ENCODE measurements at places on chromosomes 13 and 19.

DNA sequence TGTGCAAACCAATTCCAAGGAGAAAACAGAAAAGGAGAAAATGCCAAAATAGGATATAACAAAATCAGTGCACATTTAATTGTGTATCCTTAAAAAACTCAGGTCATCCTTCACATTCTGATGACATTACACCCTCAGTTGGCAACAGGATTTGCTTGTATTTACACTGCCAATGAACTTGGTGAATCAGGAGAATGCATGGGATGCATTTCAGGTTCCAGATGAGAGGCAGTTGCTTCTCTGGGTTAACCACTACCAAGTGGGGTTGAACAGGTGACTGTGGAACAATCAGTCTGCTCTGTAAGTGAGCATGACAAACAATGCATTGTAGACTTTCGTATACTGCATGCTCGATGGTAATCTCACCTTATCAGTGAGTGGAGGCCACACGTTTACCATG is 79.1 kb downstream of the STARD13 start:
- DNase-seq, result no peak

DNA sequence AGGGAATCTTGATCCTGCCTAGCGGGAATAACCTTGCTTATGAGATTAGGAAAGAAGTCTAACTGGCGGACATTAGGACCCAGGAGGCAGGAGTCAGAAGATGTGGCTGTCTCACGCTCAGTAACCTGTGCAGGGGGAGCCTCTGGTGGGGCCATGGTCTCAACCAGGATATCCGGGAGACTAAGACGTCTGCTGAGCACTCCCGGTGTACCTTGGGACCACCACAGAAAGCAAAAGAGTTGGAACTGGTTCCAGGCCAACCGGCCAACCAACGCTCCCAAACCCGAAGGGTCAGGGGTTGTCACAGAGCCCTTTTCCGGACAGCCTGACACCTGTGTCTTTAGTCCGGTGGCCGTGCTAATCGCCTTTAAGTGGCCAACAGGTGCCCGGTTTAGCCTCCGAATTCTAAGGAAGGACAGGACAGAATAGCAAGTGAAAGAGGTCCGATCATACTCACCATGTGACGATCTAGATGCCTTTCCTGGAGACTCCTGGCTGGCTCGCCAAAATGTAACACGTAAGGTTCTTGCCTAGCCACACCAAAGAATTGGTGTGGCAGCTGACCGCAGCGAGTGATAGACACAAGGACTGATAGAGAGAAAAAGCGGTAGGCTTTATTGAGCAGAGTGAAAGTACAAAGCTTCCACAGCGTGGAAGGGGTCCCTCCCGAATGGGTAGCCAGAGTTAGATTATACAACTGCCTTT is 103.9 kb upstream of the DIAPH3 start:
- peak; percentile 14 for DNase-seq

DNA sequence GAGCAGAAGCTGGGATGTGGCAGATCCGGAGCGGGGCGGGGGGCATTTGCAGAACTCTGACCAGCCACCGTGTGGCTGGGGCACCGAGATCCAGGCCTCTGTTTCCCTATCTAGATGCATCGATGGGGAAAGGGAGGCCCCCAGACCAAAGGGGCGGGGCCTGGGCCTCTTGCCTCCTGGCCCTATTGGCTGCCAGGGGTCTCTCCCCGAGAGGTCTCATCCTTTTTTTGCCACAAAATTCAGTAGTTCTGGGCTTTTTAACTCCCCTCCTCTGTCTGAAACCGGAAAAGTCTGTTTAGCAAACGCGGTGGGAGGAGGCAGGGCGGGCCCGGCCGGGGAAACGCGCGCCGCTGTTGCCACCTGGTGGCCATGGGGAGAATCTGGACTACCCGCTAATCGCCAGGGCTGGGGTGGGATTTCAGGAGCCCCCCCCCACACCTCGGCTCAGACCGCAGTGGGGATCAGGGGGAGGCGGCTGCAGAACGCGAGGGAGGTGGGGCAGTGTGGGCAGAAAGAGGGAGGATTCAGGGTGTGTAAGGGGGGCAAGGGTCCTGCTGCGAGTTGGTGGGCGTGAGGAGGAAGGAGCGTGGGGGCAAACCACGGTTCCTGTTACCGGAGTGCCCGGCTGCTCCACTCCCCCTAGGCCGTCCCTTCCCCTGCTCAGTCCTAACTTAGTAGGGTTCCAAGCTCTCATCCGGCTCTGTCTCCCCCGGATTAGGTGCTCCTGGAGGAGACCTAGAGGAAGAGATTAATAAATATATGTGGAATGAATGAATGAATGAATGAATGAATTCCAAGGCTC is 28.3 kb downstream of the IL12RB1 start:
- DNase-seq, result peak; percentile 83

DNA sequence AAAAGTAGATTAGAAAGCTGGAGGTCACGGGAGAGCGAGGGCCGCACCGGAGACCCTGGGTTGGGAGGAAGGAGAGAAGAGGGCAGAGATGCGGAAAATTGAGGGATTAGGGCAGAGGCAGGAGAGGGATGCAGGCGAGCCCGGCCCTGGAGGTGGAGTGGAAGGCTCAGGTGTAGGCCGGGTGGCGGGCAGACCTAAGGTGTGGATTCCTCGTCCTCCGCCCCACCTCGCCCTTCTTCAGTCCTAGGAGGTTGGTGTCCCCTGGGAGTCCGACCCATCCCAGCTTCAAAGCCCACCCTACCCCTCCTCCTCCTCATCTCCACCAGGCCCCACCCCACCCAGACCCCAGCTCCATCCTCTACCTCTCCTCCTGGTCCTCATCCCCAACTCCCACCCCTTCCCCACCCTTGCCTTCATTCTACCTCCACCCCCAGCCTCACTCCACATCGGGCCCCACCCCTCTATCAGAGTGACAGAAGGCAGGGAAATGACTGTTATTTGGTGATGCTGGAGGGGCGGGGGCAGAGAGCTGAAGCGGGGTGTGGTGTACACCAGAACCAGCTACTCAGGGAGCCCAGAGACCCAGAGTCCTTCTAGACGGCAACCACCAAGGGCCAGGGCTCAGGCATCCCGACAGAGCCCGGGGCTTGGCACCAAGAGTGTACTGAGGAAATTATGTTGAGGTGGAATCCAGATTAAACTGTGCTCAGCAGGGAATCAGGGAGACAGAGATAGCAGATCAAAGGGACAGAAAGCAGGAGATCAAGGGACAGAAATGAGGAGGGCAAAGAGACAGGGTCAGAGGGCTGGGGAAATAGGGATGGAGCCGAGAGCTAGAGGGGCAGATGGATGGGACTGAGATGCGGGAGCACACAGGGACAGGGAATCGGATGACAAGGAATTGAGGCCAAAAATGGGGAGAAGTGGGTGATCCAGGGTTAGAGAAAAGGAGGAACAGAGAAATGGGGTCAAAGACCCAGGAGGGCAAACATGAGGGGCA is 6.4 kb downstream of the ERFL start:
- no peak for DNase-seq

- DNase-seq, result peak; percentile 13
Measured at GRCh38 chr13:83929157-83929556, 46.9 kb upstream of the SLITRK1 start.

DNA sequence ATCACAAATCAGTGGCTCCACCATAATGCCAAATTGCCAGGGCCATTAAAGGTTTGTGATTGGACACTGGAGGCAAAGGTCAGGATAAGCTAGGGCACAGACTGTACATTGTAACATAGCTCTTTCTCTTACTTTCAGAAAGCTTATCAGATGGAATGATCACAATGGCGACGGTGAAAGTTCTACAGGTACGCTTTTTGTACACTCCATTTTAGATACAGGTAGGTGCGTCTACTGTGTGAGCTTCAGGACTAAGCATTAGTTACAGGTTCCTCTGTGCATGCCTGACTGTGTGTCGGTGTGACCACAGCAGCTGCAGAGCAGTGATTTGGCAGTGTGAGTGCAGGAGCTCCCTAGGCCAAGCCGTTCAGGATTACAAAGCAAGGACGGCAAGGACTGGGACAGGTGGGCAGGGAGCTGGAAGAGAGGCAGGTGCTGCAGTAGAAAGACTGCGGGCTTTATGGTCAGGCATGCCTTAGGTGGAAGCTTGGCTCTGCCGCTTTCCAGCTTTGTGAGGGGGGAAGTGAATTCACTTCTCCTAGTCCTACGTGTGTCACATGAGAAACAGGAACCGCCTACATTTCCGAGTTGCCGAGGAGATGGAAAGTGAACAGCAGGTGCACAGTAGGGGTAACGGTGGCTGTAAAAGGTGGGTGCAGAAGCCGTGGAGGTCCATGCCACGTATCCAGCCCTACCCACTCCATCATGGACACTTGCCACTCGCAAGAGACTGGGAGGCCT is 49.6 kb downstream of the MRPL57 start:
- no peak for DNase-seq

DNA sequence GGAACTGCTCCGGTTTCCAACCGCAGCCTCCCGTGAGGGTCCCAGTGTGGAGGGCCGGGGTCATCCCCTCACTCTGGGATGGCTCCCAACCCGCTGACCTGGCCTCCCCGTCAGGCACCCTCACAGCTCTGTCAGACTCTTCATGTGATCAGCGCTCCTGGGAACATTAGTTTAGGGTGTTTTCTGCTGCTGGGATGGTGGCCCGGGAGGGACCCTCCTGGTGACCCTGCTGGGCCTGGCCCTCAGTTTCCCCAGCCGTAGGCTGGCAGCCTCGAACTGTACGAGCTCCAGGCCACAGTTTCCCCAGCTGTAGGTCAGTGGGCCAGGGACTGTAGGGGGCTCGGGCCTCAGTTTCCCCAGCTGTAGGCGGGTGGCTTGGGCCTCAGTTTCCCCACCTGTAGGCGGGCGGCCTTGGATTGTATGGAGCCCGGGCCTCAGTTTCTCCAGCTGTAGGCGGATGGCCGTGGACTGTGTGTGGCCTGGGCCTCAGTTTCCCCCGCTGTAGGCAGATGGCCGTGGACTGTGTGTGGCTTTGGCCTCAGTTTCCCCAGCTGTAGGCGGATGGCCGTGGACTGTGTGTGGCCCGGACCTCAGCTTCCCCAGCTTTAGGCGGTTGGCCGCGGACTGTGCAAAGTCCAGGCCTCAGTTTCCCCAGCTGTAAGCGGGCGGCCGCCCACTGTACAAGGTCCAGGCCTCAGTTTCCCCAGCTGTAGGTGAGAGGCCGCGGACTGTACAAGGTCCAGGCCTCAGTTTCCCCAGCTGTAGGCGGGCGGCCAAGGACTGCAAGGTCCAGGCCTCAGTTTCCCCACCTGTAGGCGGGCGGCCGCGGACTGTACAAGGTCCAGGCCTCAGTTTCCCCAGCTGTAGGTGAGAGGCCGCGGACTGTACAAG is 1.3 kb upstream of the PTBP1 start:
- no peak for DNase-seq

DNA sequence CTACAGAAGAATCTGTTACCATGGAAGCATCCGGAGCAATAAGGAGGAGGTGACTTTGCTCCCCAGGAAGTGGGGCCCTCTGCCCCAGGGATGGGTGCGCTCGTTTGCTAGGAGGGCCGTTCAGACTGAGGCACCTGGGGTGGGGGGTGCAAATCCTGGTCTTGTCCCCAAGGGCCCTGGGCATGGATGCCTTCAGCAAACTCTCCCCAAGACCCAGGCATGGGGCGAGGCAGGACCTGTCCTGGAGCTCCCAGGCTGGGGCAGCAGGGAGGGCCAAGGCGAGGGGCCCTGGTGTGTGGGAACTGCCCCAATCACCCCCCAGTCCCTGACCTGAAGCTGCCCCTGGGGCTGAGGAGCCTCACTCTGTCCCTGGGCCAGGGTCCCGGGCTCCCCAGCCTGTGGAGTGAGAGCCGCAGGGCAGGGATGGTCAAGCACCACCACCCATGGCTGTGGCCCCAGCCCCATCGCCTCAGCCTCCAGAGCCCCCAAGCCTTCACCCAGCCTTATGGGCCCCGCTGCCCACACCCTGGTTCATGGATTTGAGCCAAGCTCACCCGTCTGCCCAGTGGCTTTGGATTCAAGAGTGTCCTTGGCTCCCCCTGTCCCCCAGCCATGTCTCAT is 240.6 kb upstream of the SGCG start:
- DNase-seq, result no peak

- no peak for DNase-seq
Measured at GRCh38 chr19:3374369-3375112, 8.2 kb downstream of the NFIC start.

- no peak for DNase-seq
Measured at GRCh38 chr13:73169971-73170370, 111.2 kb downstream of the KLF5 start.

- no peak for DNase-seq
Measured at GRCh38 chr19:37706052-37706605, 13.4 kb downstream of the ZNF607 start.

DNA sequence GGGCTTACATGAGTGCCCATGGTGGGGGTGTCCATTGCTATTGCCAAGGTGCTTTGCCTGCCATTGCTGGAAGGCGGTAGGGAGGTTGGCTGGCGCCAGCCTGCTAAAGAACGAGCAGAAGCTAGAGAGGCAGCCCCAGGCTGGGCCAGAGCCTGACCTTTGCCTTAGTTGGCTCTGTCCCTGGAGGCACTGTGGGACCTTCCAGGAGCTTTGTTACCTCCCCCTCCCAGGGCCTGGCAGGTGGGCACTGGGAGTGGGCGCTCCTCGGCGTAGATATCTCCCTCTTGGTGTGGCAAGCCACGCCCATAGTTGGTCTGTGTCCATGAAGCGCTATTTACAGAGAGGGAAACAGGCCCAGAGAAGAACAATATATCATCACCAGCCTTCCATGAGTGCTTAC is 2.3 kb upstream of the SLC25A42 start:
- DNase-seq, result no peak

- no peak for DNase-seq
Measured at GRCh38 chr19:19477705-19478383, 37.5 kb downstream of the TSSK6 start.

DNA sequence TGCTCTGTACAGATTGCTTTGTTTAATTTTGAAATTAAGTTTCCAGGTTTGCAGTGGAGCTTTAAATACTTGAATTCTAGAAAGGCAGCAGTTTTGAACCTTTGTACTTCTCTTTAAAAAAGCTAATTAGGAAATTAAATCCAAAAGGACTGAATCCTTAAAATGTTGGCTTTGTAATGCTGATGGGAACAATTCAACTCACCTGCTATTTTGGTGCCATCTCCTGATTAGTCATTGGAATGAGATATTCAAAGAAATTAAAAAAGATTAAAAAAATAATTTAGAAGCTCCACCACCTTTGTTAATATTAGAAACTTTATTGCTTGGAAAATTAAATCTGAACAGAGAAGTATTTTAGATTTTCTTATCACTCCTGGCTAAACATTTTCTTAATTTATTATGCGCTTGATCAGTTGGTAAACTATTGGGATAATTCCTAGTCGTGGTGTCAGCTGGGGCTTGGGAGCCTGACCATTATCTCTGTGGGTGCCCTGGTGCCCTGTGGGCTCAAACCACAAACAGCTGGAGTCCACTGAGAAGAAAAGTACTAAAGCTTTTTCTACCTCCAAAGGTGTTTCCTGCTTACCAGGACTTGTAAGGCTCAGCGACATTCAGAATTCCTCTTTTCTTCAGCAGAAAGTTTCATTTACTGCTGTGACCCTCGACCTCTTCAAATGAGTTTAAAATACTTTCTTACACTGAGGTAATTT is 540.4 kb downstream of the DIAPH3 start:
- no peak for DNase-seq

DNA sequence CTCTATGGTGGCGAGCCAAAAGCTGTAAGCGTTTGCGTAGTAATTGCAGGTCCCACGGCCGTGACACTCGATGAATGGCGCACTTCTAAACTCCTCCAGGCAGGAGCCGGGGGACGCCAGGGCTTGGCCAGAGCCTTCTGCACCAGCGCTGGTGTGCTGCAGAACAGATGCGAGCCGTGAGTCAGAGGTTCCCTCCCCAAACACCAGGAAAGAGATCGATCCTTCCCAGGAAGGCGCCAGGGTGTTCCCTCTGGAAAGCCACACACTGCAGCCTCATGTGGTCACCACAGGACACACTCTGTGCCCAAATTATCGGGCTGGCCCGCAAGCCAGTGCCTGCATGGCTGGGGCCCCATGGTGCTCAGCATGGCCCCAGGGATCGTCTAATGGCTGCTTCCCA is 154.6 kb downstream of the COL4A1 start:
- no peak for DNase-seq

Measured in choroid plexus epithelial cell (primary cell).